ENCODE measurements at places on chromosomes 7 and 10.

DNA sequence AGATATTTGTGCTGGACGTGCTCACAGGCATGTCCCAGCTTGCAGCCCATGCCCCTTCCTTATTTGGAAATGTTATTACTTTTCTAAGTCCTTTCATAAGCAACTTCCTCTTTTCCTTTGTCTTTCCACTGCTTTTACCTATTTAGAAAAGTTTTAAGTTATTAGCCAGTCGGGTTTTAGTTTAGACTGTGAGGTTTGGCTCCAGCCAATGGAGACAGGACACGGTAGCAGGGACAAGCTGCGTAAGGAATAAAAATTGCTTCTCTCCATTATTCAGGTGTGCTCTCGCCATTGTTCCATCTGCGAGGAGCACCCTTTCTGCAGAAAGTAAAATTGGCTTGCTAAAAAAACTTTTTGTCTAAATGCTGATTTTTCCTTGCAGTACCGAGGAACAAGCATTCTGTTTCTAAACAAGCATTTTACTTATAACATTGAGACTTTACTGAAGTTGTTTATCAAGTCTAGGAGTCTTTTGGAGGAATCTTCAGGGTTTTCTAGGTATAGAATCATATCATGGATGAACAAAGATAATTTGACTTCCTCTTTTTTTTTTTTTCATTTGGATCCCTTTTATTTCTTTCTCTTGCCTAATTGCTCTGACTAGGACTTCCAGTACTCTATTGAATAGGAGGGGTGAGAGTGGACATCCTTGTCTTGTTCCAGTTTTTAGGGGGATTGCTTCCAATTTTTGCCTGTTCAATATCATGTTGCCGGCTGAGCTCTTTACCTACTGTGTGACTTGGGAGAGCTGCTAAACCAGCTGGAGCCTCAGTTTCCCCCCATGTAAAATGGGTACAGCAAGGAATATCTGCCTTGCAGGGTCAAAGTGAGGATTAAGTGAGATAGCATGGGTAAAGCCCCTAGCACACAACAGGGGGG is 63.8 kb downstream of the ALOX5 start:
- no peak for DNase-seq

GRCh38 chr7:87411186-87411585 is 64.3 kb downstream of the ABCB4 start:
- DNase-seq, result no peak

DNA sequence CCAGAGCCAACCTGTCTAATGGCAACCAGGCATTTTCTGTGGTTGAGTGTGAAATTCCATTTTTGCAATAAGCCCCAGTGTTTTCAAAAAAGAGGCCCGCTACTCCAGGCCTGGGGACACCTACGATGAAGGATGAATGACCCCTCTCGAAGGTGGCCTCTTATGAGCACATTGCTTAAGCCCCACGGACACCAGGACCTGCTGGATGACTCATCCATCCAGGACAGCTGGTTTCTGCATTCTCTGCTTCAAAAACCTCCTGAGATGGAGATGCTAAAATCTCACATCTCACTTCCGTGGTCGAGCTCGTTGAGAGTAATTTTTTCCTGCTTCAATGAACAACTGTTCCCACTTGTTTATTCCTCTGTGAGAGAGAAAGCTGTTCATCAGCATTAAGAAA is 150.2 kb upstream of the FZD8 start:
- no peak for DNase-seq

GRCh38 chr10:128268015-128268722 is 141.9 kb upstream of the MKI67 start:
- peak; percentile 89 for DNase-seq

DNA sequence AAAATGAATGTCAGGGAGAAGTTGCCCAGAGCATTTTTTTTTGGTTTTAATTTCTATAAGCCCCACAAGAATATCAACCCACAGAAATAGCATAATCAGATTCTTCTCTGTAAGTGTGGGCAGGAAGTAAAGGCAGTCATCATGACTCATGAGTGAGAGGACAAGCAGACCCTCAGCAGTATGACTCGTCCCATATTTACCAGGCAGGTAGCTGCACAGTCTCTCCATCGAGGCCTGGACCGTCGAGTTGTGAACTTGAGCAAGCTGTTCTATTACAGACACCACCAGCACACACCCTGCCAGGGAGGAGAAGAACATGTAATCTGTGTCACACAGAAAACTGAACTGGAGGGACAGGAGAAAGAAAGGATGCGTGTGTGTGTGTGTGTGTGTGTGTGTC is 37.8 kb downstream of the AOAH start:
- DNase-seq, result no peak

GRCh38 chr7:41205600-41205999 is 497.3 kb downstream of the INHBA start:
- no peak for DNase-seq

- no peak for DNase-seq
Observed at GRCh38 chr7:14332155-14332554, 342.7 kb upstream of the ETV1 start.

DNA sequence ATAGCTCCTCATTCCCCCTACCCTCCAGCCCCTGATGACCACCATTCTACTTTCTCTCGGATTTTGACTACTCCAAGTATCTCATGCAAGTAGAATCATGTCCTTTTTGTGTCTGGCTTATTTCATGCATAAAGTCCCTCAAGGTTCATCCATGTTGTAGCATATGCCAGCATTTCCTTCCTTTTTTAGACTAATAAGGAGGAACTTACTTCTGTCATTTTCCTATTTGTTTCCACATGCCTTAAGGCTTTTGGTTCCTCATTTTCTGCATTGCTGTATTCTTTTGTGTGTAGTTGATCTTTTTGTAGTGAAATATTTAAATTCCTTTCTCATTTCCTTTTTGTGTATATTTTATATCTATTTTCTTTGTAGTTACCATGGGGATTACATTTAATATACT is 376.9 kb downstream of the CALN1 start:
- no peak for DNase-seq

DNA sequence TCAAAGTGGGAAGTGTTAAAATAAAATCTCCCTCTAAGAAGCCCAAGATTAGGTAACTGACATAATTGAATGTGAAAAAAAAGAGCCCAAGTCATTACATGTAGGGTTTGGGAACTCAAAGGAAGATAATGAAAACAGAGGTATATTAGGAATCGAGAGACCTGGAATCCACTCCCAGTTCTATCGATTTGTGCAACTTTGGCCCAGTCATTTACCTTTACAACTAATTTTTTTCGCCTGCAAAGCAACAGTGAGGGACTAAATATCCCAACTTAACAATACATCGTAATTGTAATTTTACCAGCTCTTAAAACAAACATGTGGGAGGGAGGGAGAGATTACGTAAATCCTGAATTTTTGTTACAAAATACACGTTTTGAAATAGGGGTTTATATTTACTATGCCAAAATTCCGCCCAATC is 1.4 kb downstream of the MINDY3 start:
- DNase-seq, result no peak

DNA sequence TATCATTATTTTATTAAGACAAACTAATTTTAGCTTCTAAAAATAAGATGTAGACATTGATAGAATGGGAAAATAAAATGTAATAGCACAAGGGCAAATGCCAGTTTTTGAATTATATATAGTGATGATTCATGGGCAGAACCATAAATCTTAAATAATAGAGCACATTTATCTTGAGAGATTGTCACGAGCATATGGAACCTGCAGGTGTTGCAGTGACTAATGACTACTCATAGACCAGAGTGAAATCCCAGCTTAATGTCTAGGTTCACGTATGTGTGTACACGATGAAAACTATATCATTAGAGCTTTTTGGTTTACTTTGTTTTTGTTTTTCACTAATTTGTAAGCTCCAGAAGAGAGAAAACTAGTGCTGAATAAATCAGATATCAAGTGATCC is 150.2 kb upstream of the CACNA2D1 start:
- DNase-seq, result no peak

Measured in muscle of arm (tissue), 14 donors.